ENCODE measurements at places on chromosomes 6 and 20.
A peak's percentile ranks its signal among the peaks of the same experiment; 100 is the strongest.

DNA sequence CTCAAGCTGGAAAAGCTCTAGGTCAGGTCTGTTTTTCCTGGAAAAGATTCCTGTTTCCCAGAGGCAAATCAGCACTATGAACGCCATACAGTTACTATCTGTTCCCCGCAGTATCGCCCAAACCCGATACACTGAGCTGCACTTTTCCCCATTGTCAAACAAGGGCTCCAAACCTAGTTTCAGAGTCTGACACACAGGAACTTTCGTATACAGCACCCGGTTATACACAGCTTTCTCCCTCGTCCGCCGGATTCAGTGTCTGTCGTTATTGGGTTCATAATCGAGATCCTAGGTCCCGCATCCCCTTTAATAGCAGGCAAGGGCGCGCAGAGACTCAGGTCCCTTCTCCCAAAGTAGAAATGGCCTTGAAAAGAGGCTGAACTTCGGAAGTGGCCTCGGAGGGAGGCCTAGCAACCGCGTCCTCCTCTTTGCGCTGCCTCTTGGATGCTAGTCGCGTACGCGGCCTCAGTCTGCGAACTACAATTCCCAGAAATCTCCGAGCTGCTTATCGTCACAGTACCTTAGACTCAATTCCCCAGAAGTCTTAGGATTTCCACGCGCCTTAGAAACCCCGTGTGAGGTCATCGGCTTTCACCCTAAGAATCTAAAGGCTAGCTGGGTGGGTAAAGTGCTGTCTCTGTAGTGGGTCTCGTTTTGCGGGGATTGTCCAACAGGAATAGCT lies 34.2 kb downstream of the ZNF391 start:
- no peak for DNase-seq

DNA sequence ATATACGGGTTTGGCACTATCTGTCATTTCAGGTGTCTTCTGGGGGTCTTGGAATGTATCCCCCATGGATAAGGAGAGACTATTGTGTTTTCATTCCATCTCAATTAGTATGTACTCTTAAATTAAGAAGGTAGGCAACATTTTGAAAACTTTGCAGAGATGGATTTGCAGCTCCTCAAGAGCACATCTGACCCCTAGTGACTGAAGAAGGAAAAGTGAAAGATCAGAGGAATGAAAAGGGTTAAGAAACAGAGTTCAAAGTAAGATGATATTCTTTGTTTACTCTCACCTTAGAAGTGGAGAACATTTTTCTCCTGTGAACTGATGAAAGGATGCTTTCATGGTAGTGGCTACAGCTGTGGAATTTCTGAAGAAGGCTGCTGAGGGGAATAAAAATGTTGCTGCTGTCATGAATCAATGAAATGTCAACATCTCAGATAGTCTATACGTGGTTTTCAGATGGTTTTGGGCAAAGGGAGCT lies 41.5 kb downstream of the SH3BGRL2 start:
- DNase-seq: no peak

GRCh38 chr6:56730663-56731529 lies 88.2 kb upstream of the DST start:
- no peak for DNase-seq

- no peak for DNase-seq
These were observed 199.2 kb downstream of the CD83 start for GRCh38 chr6:14316651-14317386.

DNA sequence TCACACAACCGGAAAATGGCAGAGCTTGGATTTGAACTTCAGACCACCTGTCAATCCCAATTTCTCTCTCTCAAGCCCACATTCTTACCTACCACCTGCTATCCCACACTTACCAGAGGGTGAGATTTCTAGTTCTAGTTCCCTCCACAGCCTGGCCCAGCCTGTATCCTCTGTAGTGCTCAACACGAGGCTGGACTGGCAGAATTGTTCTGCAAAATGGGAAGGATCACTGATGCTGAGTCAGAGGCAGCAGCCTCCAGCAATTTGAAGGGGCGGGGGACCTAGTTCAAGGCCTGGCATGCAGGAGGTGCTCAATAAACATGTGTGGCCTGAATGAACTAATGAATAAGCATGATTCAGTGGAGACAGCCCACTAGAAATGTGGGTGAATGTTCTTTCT lies 53.6 kb upstream of the TTPAL start:
- DNase-seq: no peak

GRCh38 chr6:169950558-169950957 lies 199.1 kb downstream of the ERMARD start:
- DNase-seq: peak; percentile 34

- DNase-seq: no peak
These were observed 52.0 kb downstream of the CDC5L start for GRCh38 chr6:44439270-44440045.

DNA sequence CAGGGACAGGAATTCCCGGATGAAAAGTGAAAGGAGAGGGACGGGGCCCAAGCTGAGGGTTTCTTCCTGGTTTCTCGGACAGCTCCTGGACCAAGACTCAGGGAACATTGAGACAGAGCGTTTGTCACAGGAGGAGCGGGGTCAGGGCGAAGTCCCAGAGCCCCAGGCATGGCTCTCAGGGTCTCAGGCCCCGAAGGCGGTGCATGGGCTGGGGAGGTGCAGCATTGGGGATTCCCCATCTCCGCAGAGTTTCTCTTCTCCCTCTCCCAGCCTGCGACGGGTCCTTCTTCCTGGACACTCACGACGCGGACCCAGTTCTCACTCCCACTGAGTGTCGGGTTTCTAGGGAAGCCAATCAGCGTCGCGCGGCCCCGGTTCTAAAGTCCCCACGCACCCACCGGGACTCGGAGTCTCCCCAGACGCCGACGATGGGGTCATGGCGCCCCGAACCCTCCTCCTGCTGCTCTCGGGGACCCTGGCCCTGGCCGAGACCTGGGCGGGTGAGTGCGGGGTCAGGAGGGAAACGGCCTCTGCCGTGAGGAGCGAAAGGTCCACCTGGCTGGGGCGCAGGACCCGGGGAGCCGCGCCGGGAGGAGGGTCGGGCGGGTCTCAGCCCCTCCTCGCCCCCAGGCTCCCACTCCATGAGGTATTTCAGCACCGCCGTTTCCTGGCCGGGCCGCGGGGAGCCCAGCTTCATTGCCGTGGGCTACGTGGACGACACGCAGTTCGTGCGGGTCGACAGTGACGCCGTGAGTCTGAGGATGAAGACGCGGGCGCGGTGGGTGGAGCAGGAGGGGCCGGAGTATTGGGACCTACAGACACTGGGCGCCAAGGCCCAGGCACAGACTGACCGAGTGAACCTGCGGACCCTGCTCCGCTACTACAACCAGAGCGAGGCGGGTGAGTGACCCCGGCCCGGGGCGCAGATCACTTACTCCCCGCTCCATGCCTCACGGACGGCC lies 54.6 kb upstream of the POLR1H start:
- peak; percentile 8 for DNase-seq

DNA sequence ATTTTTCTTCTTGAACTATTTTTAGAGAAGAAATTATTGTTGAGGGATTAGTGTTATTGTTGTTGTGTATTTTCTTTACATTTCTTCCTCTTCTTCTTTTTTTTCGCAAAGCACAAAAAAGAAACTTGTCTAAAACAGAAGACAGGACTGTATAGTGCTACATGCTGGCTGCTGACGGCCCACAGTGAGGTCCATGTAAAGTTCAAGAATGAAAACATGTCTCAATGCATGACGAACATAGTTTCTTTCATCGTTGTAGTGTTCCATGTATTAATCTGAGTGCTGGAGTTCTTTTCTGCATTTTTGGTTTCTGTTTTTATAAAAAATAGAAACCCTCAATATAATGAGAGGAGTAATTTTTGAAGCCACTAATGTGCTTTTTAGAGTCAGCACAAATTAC lies 462.9 kb upstream of the MARCKS start:
- no peak for DNase-seq

DNA sequence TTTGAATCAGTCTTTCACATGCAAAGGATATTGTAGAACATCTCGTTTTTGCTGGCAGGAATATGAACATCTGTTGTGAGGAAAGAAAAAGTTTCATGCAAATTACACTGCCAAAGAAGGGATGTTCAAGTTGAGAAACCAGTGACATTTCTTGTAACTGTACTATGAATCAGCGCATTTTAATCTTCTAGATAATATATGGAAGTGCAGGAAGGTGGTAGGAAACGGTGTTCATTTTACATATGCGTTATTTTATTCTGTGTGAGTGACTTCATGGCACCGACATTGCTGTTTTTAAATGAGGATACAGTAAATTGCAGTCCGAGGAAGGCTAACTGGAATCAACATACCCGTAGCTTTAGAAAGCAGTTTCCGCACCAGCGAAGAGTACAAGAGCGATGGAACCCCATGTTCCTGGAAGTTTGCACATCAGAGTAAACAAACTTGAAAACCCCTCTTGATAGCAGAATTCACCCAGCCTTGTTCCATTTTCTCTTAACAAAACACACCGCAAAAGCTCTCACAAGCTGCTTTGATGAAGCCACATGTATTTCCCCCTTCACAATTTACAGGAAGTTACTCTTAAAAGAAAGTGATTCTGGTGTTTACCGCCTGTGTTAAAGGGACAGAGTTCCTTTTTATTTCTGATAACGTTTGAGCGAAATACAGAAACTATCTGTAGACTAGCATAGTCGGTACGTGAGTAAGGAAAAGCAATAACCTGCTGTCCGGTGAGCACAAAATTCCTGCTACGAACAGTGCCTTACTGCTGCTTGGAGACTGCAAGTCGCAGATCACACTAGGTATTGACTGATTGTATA lies 11.5 kb downstream of the PRDM1 start:
- peak; percentile 85 for DNase-seq

DNA sequence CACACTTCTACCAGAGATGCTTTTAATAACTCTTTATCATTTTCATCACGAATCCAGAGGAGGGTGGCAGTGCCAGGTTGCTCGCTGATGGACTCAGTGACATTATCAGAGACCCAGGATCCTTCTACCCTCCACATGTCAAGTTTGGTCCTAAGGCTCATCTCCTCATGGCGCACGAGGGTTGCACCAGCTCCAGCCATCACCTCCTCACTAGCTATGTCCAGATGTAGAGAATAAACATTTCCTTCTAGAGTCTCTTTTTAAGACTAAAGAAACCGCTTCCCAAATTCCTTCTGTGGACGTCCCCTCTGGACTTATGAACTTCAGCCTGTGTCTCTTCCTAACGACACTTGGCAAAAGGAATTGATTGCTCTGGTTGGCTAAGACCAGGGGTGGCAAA lies 178.7 kb downstream of the BMP7 start:
- DNase-seq: no peak

DNA sequence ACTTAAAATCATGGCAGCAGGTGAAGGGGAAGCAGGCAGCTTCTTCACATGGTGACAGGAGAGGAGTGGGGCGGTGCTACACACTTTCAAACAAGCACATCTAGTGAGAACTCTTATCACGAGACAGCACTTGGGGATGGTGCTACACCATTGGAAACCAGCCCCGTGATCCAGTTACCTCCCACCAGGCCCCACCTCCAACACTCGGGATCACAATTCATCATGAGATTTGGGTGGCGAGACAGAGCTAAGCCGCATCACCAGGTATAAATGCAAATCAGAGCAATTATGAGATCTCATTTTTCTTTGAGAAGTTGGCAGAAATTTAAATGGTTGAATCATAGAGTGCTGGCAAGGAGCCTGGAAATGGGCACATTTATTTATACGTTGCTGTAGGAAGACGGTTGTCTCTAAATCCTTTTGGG lies 31.4 kb downstream of the IGF2R start:
- no peak for DNase-seq

GRCh38 chr6:147678253-147678652 lies 169.8 kb downstream of the SAMD5 start:
- DNase-seq: no peak

DNA sequence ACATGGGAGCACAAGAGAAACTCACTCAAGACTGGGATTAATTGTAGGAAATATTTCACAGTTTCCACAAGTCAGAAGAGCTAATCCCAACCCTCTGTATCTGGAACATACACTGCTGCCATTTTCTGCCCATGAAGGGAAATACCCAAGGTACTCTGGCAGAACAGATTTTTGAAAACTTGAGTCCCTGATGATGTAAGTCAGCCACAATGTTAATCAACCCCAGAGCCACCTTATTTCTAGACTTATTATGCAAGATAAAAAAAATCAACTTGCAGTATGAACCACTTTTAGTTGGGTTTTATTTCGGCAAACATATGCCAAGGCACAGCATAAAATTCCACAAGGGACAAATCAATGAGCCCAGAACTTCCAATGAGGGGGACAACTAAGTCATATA lies 141.5 kb downstream of the LY86 start:
- no peak for DNase-seq

DNA sequence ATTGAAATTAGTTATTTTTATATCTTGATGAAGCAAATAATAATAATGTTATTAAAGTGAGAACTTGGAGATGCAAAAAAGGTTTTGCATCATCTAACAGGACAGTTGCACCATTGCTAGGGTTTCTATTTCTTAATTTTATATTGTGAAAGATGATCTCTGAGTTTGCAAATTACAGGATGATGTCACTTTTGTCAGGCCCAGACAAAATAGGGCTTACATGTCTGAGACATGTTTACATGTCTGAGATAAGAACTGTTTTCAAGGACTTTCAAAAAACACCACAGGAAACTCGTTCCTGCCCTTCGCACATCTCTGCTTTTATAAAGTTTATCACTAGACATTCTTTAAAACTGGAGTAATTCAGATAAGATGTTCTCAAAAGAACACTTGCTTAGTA lies 1075.8 kb upstream of the MANEA start:
- DNase-seq: no peak

DNA sequence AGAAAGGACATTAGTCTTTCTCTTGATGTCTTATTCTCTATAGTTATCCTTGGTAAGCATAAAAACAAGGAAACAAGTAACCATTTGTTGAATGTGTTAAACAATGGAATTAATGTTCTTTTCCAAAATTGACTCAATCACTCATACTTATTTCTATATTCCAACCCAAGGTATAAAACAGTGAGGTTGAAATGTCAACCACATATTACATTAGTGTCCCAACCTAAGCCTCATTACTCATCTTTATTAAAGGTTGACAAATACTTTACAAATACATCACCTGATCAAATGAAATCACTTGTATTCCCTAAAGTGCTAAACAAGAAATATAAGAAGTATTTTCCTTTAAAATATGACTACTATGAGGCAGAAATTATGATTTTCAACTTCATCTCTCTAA lies 100.5 kb downstream of the ASCC3 start:
- no peak for DNase-seq

DNA sequence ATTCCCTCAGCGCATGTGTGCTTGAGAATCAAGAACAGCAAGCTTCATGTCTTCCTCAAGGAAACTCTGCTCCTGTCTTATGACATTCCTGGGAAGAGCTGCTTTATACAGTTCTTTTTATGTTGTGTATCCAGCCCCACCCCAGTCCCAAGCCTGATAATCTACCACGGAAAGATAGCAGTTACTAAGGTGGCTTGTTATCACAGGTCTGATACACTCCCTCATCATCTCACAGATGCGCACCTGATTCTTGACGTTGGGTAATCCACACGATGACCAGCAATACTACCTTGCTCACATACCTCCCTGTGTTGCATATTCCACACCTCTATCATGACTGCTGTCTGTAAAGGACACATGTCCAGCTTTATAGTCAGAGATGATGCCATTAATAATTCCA lies 3.2 kb downstream of the NHLRC1 start:
- DNase-seq: no peak

GRCh38 chr6:70310063-70310694 lies 7.3 kb upstream of the COL9A1 start:
- DNase-seq: peak; percentile 30
